ENCODE measurements at places on chromosomes 12 and 14. TPM values are rescaled to one million over a fixed set of nuclear protein-coding genes. Genes with fewer than 3 reads are reported as not detected.

DNA sequence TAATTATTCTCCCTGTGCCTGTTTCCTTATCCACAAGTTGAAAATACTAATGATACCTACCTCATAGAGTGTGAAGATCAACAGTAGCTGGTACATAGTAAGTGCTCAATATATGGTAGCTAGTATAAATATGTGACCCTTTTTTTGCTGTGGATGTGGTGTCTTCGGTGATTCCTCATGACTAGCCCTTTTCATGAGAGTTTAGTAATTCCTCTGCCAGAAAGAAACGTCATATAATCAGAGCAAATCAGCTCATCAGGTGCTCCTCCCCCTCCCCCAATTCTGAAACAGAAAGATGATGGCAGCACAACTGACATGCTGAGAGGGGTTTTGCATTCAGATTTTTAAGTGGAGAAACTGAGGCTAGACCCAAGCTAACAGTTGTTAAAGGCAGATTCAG is 210.8 kb downstream of the SLC41A2 start:
- DNase-seq: no peak

DNA sequence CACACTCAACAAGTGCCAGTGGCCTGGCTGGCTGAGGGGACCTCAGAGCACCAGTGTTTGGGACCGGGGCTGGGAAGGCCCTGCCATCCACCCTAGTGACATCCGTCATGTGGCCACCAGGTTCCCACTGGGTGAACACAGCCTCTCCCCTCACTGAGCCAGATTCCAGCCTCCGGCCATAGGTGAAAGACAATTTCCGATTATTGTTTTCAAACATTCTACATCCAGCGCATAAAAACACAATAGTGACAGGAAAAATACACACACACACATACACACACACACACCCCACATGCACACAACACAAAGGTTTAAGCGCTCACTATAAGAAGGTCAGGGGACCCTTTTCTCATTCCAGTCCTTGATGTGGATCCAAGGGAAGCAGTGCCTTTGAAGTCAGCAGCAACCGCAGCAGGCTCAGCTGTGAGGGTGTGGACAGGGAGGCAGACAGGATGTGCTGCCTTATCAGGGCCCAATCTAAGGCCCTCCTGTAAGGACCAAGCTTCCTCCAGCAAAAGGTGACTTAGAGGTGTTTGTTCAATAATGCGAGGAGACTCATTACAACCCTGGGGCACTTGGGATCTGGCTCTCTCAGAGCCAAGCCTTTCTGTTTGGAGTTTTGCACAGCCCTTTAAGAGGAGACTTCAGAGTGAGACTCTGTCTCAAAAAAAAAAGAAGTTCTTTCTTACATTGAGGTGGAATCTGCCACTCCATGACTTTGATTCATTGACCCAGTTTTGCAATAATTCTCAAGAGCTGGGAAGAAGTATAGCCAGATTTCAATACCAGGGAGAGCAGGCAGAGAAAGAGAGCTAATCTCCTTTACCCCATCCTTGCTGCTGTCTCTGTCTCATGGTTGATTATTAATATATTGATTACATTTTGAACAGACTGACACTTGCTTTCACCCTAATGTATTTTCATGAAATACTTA is 227.8 kb downstream of the ZFP36L1 start:
- DNase-seq: peak; percentile 66

DNA sequence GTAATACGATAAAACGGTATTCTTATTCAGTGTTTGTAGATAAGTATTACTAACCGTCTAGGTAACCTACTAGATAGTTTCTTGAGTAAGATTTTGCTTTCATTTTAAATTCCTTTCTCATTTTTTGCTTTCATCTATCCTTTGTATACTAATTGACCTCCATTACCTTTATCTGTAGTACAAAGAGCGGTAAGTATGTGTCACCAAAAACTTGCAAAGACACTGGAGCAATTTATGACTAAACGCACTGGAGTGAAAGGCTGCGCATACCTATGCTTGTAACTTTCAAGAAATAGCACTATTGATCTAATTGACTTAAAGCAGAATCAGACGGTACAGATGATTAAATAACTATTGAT is 1.7 kb downstream of the ARHGAP5 start:
- peak; percentile 23 for DNase-seq

- no peak for DNase-seq
Measured at GRCh38 chr12:91766454-91766853, 379.2 kb downstream of the BTG1 start.

DNA sequence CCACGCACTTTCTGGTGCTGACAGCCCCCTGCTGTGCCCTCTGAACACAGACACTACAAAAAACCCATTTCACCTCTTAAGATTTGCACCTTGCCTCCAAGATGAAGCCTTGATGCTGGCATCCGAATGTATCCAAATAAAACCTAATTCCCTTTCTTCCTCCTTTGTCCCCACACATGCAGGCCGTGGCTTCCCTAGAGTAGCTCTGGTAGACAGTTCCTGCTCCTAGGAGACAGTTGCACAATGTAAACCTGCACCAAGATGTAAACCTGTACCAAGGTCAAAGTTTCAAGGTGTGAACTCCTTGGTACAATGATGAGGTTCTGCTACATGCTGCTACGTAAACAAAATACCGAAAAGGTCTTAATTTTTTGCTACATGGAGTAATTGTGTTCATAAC is 625 bp upstream of the ABHD12B start:
- no peak for DNase-seq

Gene ZDHHC22
- total RNA-seq: not detected

Measured in RPMI7951 (cell line).